ENCODE measurements at places on chromosomes 6 and 20.

DNA sequence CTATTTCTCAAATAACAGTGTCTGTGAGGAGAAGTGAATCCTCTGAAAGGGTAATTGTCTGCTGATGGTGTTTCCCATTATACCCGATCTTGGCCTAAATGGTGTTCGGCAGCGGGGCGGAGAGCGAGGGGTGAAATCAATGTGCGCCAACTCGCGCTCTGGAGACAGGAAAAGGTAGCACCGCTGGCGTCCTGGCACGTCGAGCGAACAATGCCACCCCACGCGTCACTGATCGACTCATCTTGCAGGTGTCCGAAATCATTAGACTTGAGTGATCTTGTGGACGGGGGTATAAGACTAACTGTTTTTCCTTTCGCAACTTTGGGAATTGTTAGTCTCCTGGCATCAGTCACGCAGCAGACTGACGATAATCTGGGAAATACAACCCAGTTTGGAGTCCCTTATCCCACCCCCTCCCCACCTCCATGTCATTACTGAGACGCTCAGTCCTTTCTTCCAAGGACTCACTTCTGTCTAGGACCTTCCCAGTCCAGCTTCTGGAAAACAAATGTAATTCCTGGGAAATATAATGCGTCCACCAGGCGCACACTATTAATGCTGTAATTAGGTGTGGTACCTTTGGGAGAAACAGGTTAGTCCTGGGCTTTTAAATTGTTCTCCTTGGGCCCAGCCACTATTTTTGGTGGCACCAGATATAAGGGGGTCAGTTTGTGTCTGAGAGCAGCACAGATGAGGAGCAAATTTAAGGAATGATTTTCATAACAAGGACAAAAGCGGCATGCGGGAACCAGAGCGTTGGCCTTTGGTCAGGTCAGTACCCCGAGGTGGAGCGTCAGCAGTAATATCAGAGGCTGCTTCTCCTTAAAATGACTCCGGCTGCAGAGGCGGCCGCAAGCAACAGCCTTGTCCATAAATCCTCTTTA, 2.3 kb downstream of the LINC00237 start:
- DNase-seq, result peak; percentile 4

GRCh38 chr20:34250005-34250404, 8.8 kb downstream of the ASIP start:
- no peak for DNase-seq

DNA sequence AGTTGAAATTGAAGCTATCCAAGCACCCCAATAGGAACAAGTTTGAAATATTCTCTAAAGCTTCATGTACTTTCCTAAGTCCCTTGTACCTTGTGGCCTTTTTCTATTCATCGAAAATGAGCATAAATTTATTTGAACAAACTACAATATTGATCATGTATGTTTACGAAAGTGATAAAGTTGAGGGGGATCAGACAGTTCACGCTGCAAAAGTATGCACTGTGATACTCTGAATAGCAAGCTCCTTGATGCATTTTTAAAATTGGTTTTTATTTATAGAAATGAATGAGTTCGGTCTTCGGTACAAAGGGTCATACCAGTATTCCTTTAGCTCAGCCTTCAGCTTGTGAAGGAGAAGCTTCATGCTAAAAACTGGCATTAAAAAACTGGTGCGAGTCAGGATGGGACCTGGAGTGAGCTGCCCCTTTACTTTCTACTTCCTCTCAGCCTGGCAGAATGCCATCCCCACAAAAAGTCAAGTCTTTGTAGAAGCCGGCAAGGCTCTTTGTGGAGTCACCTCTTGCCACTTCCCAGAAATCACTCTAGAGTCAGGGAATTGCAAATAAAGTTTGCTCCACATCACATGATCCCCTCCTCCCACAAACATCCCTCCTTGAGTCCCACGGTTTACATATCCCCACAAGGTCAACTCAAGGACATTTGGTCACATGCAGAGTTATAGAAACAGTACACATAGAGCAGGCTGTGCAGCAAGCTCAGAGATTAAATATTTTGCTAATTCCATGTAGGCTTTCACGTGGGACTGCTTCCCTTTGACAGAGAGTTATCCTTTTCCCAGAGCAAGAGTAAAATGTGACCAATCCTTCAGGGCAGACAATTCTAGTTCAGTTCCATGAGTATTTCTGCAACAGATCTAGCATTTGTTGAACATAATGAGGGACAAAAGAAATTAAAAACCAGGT, 34.6 kb upstream of the ADGRF1 start:
- no peak for DNase-seq

DNA sequence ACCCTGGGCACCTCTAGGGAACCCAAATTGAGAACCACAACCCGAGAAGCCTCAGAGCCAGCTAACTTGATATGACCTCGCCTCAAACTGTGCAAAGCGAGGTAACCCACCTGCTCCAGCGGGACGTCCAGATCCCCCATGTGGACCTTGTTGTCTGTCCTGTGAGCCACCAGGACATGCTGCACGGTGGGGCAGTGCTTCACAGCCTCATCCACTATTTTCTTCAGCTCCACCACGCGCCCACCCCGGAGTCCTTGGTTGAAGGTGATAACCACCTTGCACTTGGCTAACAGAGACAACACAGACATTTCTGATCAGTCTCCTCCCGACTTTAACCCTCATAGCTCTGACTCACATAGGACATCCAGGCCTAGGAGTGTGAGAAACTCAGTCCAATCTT, 30.8 kb upstream of the APMAP start:
- peak; percentile 13 for DNase-seq

- DNase-seq, result no peak
Observed at GRCh38 chr20:42067596-42067995, 449.4 kb upstream of the CHD6 start.

GRCh38 chr20:8132484-8133309, 631 bp downstream of the PLCB1 start:
- DNase-seq, result peak; percentile 14

GRCh38 chr6:37766717-37767116, 52.8 kb upstream of the ZFAND3 start:
- no peak for DNase-seq
